ENCODE measurements at places on chromosomes 7 and 10.

DNA sequence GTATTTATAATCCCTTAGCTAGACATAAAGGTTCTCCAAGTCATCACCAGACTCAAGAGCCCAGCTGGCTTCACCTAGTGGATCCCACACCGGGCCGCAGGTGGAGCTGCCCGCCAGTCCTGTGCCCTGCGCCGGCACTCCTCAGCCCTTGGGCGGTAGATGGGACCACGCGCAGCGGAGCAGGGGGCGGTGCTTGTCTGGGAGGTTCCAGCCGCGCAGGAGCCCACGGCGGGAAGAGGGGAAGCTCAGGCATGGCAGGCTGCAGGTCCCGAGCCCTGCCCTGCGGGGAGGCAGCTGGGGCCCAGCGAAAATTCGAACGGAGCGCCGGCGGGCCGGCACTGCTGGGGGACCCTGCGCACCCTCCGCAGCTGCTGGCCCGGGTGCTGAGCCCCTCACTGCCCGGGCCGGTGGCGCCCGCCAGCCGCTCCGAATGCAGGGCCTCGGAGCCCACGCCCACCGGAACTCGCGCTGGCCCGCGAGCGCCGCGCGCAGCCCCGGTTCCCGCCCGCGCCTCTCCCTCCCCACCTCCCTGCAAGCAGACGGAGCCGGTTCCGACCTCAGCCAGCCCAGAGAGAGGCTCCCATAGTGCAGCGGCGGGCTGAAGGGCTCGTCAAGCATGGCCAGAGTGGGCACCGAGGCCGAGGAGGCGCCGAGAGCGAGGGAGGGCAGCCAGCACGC is 675.6 kb downstream of the REEP3 start:
- DNase-seq, result no peak

DNA sequence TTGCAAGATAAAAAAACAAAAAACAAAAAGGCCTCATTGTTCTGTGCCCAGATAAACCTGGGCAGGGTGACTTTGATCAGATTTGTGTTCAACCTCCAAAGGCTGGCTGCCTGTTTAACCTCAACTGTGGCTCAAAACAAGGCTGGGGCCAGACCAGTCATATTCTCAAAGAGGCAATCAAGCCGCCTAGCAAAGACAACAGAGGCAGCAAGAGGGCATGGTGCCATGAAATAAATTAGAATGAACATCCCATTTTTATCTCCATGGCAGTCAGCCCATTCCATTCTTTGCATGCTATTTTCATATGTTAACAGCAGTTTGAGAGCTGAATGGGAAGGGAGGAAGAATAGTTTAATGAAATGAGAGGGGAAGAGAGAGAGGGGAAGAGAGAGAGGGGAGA is 1150.3 kb downstream of the TYW1 start:
- no peak for DNase-seq

DNA sequence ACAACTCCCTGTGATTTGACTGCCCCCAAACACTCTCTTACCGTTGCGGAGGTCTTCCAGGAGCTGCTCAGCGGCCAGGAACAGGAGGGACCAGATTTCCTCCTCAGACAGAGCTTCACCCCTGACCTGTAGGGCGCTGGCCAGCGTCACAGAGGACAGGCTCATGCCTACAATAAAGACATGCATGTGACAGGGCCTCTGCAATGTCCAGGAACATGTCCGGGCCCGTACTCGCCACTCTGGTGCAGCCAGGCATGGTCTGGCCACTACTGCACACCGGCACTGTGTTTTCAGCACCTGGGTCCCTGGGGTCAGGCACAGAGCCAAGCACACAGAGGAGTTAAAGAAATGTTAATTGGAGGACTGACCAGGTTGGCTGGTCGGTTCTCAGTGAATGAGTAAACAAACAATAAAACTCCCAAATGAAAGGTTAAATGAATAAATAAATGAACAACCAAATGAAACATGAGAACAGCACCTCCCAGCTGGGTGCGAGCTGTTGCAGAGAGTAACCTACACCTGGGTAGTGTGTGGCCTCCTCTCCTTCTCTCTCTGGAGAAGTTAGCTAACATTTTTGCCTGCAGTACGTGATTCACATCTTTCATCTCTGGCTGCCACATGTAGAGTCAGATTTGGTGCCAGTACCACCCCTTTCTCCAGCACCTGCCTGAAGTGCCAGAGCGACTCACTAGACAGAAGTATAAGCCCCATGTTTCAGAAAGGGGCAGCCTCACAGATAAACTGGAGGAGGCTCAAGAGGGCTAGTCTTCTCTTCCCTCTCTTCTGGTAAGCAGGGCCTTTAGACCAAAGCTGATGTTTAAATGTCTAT is 22.8 kb downstream of the FRMPD2 start:
- DNase-seq, result no peak

DNA sequence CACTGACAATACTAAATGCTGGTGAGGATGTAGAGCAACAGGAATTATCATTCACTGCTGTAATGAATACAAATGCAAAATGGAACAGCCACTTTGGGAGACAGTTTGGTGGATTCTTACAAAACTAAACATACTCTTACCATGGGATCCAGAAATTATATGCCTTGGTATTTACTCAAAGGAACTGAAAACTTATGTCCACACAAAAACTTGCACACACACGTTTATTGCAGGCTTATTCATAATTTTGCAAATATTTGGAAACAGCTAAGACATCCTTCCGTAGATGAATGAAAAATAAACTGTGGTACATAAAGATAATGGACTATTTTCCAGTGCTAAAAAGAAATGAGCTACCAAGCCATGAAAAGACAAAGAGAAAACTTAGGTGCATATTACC is 69.6 kb downstream of the SEM1 start:
- DNase-seq, result no peak

GRCh38 chr10:101028446-101029337 is 2.2 kb downstream of the PDZD7 start:
- no peak for DNase-seq

DNA sequence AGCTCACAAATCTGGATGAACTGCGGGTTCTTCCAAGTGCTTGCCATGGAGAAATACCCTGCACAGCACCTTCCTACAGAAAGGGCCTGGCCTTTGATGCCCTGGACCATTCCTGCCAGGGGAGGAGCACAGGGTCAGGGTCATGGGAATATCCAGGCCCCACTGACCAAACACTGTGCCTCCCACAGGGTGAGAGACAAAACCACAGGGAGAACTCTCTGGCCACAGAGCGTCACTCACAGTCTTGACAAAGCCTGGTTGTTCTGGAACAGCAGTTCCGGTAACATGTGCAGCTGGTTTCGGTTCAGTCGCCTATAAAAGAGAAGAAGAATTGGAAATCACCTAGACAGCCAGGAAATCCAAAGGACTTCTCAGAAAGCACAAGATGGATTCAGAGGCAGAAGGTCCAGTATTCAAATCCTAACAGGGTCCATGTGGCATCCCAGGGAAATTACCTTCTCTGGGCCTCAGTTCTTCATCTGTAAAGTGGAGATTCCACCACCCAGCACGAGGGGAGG is 28.1 kb downstream of the SLIT1 start:
- DNase-seq, result no peak
